ENCODE measurements at places on chromosomes 2 and 18.

DNA sequence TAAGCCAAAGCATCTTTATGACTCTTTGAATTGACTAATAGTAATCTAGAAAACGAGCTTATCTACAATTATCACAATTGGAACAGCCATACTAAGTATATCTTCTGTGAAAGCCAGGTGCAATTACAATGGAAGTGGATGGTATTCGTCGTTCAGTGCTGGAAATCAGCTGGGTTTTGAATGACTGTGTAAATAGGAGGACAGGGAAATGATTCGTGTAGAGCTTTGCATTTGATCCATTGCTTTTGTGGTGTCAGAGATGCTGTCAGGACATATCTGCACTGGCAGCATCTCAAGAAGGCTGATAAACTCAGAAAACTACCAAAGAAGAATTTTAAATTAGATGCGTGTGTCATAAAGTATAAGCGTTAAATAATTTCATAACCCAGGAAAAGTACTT is 187.1 kb downstream of the ZNF407 start:
- DNase-seq = no peak

GRCh38 chr2:8719528-8719927 is 37.7 kb downstream of the ID2 start:
- DNase-seq = no peak

DNA sequence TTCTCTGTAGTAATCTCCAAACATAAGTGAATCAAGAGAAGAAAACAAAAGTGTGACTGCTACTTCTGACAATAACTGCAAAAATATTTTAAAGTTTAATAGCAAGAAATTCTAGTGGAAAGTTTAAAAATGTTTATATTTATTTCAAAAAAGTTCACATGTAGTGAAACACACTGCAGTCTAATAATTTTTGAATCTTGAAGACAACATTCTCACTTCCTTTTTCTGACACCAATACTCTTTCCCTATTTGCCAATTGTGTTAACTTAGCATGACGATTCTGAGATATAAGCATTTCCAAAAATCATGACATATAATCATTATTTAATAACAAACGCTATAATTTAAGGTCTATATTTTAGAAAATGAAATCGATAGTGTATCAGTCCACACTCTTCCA is 429.1 kb upstream of the PKDCC start:
- no peak for DNase-seq

DNA sequence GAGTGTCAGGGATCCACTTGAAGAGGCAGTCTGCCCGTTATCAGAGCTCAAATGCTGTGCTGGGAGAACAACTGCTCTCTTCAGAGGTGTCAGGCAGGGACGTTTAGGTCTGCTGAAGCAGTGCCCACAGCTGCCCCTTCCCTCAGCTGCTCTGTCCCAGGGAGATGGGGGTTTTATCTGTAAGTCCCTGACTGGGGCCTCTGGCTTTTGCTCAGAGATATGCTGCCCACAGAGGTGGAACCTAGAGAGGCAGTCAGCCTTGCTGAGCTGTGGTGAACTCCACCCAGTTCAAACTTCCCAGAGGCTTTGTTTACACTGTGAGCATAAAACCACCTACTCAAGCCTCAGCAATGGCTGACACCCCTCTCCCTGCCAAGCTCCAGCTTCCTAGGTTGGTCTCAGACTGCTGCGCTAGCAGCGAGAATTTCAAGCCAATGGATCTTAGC is 38.1 kb downstream of the PLEK start:
- DNase-seq = no peak

- DNase-seq = no peak
These were observed 152.0 kb downstream of the CAPN13 start for GRCh38 chr2:30655211-30655610.

GRCh38 chr18:58303363-58303762 is 259.3 kb downstream of the NEDD4L start:
- no peak for DNase-seq

GRCh38 chr2:168060986-168061750 is 186.2 kb downstream of the STK39 start:
- DNase-seq = no peak

DNA sequence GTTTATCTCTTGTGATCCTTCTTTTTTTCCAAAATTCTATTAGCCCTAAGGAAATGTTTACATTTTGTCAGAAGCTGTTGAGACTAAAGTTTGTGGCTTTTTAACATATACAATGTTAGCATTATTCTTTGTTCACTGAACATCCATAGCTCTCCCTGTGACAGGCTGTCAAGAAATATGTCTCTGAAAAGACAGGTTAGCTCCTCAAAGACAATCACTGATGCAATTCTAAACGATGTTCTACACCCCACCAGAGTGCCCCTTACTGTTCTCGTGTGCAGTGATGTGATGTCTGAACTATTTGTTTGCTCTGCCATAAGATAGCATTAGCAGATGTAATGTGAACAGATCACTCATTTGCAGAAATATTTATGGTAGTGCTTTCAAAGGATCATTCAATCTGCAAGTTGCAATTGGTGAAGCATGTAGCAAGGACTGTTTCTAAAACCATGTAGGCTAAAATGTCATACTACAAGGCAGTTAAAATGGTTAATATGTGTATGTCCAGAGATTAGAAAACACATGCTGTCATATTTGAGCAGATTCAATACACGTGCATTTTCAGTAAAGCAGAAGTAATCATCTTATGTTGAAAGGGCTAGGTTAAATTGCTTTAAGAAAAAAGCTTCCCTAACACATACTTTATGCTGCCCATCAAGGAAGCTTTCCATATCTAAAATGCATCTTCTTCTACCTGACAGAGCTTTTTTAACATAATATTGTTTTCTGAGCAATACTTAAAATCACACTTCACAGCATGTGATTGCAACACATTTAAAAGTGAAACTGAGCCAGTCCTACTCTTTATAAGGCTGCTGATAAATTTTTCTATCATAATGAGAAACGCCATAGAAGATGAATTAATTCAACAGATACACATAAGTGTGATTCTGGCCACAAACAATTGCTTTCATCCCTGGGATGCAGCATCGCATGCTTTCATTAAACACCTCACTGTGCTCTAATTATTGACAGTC is 285.7 kb upstream of the UBE2E3 start:
- DNase-seq = no peak

DNA sequence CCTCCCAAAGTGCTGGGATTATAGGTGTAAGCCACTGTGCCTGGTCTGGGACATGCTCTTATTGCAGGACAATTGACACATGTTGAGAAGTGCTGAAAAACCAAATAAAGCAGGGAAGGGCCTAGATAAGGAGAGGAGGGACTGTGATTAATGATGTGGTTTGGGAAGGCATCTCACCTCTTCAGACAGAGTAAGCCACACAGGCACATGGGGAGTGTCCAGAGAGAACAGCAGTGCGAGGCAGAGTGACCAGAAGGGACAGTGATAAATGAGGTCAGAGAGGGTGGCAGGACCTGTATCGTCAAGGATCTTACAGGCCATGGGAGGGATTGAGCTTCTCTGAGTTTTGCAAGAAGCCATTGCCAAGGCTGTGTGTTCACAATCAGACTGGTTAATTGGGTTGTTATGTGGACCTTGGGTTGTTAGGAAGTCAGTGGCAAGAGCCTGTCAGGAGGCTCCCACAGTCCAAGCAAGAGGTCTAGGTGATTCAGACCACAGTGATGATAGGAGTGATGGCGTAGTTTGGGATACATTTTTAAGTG is 58.5 kb downstream of the EIF5B start:
- no peak for DNase-seq

DNA sequence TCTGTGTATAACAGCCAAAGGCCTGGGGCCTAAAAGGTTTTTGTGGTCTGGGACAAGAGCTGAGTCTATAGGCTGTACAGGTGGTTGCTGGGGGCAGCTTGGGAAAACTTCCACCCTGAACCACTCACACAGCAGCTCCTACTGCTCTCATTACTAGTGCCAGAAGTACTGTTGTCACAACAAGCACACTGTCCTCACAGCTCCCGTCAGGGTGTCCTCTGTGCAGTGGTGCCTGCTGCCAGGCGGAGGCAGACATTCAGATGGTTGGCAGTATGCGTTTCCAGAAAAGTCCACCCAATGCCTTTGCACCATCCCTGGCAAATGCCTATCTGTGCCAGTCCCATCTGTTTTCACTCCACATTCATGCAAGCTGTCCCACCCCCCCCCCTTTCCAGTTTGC is 58.5 kb downstream of the EPAS1 start:
- DNase-seq = no peak

- no peak for DNase-seq
These were observed 18.8 kb downstream of the FSIP2 start for GRCh38 chr2:185757356-185757755.

- no peak for DNase-seq
These were observed 487.3 kb upstream of the SPRED2 start for GRCh38 chr2:65919550-65920188.

DNA sequence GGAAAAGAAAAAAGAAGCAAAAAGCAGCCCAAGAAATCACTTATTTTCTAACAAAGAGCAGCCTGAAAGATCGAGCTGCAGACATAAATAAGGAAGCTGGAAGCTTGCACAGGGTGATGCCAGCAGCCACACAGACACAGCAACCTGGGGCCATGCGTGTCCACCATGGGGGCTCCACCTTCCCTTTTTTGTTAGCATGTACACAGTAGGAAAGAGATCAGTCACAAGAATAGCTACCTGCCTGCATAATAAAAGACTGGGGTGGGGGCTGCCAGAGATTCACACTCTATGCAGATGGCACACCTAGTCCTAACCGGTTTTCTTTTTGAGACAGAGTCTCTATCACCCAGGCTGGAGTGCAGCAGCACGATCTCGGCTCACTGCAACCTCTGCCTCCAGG is 2.9 kb upstream of the CNOT11 start:
- no peak for DNase-seq

- no peak for DNase-seq
These were observed 77.3 kb downstream of the XDH start for GRCh38 chr2:31337197-31337596.

- no peak for DNase-seq
These were observed 34.4 kb downstream of the LGALSL start for GRCh38 chr2:64488050-64488974.

GRCh38 chr2:424306-425171 is 136.6 kb upstream of the ALKAL2 start:
- no peak for DNase-seq

GRCh38 chr2:85475799-85476490 is 57.4 kb downstream of the SH2D6 start:
- DNase-seq = no peak

DNA sequence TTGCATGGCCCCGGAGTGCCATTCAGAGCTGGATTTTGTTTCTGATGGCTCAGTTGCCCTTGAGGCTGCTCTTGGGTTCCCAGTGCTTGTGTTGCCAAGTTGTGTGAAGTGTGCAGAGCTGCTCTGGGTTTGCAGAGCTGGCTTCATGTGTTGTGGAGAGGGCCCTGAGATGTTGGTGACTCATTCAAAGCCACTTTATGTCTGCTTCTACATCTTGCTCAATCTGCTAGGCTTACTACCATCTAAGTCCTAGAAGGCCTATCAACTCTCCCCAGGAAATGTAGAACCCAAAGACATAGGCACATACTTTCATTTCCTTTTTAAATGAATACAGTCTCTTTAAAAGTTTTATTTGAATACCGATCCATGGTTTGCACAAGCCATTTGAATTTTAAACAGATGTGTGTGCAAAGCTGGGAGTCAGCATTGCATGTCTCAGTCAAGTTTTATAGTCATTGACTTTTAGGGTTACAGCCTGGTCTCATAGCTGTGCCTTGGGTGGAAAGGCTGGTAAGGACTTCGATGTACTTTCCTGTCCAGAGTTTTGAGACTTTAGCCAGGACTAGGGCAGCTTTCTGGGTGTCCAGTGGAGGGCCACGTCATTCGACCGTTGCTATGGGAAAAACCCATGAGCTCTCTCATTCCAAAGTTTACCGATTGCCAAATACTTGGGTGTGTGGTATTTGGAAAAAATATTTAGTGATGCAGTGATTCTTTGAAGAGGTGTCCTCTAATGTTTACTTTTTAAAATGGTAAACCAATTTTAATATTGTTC is 105.0 kb downstream of the LTBP1 start:
- DNase-seq = no peak

- no peak for DNase-seq
These were observed 50.2 kb upstream of the RAPGEF4 start for GRCh38 chr2:172685467-172685866.

DNA sequence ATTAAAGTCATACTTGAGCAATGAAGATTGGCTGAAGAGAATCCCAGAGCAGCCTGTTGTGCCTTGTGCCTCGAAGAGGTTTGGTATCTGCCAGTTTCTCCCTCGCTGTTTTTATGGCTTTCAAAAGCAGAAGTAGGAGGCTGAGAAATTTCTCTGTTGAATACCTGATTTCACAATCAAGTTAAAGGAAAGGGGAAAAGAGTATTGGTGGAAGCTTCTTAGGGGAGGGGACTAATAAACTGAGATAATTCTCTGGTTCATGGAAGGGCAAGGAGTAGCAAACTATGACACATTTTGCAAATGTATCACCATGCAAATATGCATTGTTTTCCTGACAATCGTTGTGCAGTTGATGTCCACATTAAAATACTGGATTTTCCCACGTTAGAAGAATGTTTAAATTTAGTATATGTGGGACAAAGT is at the start of gene IL1B:
Gene IL1B (minus strand): TSS at position 85 of the 423 bp plus-strand sequence. CDS start 550 bp downstream, outside the sequence.
- DNase-seq = no peak

DNA sequence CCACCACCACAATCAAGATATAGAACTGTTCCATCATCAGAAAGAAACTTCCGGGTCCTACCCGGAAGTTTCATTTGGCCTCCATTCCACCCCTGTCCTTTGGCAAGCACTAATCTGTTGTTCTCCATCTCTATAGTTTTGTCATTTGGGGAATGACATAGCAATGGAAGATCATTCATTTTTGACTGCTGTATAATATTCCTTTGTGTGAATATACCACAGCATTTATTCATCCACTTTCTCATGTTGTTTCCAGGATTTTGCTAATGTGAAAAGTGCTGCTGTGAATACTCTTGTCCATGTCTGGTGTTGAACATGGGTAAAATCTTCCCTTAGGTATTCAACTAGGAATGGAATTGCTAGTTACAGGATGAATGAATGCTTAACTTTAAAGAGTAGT is 53.1 kb downstream of the ACOXL start:
- DNase-seq = no peak

DNA sequence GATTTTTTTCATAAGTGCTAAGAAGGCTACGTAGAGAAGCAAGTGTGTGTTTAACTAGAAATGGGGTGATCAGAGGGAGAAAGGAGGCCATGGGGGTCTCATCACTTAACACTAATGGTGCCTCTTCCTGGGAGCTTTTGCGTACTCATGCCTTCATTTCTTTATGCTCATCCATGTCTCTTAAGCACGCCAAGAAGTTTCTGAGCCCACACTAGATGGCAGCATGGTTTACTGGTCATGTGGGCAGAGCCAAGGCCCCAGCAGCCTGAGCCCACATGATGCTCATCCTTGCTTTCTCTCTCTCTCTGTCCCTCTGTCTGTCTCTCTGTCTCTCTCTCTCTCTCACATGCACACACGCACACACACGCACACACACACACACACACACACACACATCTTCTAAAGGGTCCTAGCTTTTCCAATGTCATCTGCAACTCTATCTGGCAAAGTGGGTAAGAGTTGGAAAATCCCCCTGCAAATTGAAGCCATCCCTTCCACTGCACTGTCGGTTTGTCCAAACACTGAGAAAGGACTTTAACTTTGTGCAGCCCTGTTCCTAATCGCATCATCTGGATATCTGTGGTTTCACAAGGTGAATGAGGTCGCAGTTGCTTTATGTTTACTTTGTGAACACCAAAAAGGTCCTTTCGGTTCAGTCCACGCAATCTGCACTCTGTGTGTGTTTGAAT is 137.1 kb upstream of the CCDC68 start:
- DNase-seq = no peak
